ENCODE measurements at places on chromosomes 5 and 9.

DNA sequence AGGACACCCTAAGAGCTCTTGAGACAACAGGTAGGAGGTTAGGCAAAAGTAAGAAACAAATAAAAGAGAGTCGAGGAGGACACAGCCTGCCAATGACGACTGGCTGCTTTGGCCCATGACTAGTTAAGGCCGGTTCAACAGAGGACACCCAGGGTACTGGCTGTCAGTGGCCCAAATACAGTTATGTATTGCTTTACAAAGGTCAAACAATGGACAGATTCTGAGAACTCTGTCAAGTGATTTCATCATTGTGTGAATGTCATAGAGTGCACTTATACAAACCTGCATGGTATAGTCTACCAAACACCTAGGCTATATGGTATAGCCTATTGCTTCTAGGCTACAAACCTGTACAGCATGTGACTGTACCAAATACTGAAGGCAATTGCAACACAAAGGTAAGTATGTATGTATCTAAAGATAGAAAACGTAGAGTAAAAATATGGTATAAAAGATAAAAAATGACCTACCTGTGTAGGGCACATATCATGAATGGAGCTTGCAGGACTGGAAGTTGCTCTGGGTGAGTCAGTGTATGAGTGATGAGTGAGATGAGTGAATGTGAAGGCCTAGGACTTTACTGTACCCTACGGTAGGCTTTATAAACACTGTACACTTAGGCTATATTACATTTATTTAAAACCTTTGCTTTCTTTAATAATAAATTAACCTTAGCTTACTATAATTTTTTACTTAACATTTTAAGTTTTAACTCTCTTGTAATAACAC is 6.5 kb upstream of the FAM81B start:
- no peak for DNase-seq

DNA sequence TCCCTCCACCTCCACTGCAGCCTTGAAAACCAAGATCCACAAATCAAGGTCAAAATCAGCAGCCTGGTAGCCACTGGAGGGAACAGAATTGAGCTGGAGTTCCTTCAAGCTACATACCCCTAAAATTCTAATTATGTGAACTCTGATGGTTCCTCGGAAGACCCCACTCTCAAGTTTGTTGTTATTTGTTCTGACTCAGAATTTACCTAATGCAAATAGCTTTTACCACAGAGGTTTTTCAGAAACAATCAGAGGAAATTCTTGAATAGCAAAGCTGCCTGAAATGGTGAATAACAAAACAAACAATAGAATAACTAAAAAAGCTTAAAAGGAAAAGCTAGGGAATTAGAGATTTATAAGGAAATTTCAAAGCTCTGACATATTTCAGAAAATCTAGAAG is 220.0 kb downstream of the CDH18 start:
- no peak for DNase-seq

DNA sequence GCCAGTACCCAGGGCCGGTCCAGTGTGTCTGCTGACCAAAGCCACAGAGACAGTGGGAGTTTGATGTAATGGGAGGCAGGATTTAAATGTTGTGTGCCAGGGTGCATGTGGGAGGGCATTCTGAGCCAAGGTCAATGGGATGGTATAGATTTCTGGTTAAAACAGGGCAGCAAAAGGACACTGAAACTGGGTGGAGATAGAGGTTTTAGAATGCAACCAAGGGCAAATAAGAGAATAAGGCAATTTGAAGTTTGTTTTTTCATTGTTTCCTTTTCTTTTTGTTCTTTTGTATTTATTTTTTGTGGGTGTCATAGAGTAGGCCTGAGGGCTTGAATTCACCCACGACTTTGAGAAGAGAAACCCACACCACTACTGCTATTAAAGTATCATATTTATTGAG is 65.5 kb upstream of the CLINT1 start:
- no peak for DNase-seq

DNA sequence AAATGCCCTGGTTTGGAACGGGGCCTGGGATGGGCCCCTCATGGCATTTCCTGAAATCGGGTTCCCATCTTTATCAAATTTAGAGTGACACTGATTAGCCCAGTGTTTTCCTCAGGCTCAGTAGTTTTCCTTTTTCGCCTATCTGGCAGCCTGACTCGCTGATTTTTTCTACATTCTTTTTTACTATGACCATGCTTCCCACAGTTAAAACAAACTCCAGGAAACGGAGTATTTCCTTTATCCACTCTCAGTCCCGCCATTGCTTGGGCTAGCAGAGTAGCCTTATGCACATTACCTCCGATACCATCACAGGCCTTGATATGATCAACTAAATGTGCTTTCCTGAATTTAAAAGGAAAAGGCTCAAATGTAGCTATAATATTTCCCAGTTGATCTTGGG is 5.5 kb downstream of the OR1Q1 start:
- no peak for DNase-seq

GRCh38 chr9:115212125-115212605 is 94.2 kb upstream of the TNC start:
- DNase-seq: no peak

- DNase-seq: no peak
Measured at GRCh38 chr9:113603048-113603375, 139.5 kb downstream of the RGS3 start.
